Activated T-cell treated with anti-CD3 and anti-CD28 coated beads for 1 hour (primary cell): ENCODE measurements at places on chromosomes 5 and 9.

GRCh38 chr9:35738924-35739323 lies 6.5 kb downstream of the CREB3 start:
- DNase-seq, result no peak

- DNase-seq, result no peak
Observed at GRCh38 chr9:91572811-91573210, 149.2 kb upstream of the NFIL3 start.

- DNase-seq, result no peak
Observed at GRCh38 chr9:10928372-10928771, 315.6 kb upstream of the PTPRD start.

- DNase-seq, result no peak
Observed at GRCh38 chr5:6107675-6108539, 270.4 kb downstream of the MED10 start.

GRCh38 chr5:177594071-177594470 lies 2.1 kb downstream of the TMED9 start:
- no peak for DNase-seq

DNA sequence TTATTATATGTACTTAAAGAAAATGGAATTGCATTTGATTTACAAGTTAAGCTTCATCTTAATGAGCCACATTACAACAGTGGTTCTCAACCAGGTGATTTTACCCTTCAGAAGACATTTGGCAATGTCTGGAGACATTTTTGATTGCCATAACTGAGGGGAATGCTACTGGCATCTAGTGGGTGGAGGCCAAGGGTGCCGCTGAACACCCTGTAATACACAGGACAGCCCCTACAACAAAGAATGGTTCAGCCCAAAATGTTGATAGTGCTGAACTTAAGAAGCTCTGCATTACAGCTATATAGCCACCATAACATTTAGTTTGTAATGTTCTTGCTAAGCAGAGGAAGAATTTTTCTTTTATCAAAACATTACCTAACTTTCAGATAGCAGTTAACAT lies 103.1 kb downstream of the PAM start:
- DNase-seq, result no peak

- DNase-seq, result no peak
Observed at GRCh38 chr9:91958174-91958573, 8.1 kb upstream of the ROR2 start.

DNA sequence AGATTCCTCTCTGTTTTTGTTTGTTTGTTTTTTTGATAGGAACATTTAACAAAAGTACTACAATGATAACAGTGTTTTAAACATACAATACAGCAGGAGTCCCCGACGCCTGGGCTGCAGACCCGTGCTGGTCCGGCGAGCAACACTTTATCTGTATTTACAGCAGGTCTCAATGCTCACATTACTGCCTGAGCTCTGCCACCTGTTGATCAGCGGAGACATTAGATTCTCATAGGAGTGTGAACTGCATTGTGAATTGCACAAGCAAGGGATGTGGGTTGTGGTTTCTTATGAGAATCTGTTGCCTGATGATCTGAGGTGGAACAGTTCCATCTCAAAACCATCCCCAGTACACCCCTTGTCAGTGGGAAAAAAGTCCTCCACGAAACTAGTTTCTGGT lies 1068.5 kb upstream of the CDH10 start:
- DNase-seq, result no peak

- no peak for DNase-seq
Observed at GRCh38 chr5:89128906-89129625, 246.1 kb upstream of the MEF2C start.

GRCh38 chr5:57302643-57303042 lies 128.8 kb downstream of the GPBP1 start:
- DNase-seq, result no peak

DNA sequence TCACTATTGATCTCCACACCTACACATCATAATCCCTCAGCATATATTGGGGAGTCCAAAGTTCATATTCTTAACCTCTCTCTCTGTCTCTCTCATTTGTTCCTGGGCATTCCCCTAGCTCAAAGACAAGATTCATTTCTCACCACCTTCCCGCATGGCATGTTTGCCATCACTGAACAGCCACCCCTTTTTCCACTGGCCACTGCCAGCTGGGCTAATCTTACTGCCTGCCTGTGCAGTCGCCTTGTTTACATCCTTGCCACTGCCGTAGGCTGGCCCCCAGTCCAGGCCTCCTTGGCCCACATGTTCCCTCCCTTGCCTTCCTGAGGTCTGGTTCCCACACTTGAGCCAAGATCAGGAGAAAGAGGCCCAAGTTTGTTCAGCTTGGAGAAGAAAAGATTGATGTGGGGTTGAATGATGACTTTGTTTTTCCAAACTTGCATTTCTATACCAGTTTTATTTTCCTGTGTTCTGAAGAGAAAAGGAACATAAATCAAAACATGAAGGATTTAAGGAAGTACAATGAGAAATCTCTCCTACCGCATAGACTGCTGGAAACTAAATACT lies 80.2 kb downstream of the PLAC8L1 start:
- no peak for DNase-seq

DNA sequence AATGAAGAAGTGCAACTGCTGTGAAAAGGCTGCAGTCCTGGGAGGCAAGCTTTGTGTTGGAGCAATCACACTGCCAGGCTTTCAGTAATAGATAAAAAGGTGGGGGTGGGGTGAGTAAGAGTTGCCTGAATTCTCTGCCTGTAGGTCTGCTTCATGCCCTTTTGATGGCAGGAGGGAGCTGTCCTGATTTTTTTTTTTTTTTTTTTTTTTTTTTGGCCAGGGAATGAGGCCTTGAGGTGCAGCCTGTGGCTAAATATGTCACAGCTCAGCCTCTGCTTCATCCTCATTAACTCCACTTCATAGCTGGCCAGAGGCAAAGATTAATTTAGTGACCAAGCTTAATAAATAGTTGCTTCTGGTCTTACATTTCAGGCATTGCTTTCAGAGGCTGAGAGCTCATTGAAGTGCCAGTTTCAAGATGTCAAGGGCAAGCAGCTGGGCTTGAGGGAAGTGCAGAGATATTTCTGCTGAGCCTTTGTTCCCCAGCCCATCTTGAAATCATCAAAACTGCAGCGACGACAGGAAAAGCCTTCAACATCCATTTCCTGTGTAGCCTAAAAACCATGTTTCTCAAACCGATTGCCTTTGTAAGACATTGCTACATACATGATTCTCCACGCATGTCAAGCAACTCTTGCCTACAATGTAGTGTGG lies 134.7 kb downstream of the MACIR start:
- DNase-seq, result no peak

DNA sequence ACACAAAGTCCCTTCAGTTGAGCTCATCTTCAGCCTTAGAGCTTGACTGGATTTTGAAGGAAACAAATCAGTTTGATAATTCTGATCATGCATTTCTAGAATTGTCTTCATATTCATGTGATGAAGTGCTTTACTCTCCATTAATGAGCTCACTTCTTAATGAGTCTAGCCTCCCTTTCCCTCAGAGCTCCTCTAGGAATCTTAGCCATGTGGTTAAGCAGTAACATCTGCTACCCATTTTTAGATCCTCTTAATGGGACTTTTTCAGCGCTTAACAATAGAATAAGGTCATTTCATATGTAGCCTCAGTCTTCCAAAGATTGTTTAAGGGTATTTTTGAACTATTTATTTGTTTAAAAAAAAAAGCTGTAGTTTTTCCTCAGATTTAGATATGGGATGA lies 36.9 kb upstream of the LURAP1L start:
- no peak for DNase-seq

GRCh38 chr5:10724781-10725507 lies 36.1 kb downstream of the DAP start:
- no peak for DNase-seq

DNA sequence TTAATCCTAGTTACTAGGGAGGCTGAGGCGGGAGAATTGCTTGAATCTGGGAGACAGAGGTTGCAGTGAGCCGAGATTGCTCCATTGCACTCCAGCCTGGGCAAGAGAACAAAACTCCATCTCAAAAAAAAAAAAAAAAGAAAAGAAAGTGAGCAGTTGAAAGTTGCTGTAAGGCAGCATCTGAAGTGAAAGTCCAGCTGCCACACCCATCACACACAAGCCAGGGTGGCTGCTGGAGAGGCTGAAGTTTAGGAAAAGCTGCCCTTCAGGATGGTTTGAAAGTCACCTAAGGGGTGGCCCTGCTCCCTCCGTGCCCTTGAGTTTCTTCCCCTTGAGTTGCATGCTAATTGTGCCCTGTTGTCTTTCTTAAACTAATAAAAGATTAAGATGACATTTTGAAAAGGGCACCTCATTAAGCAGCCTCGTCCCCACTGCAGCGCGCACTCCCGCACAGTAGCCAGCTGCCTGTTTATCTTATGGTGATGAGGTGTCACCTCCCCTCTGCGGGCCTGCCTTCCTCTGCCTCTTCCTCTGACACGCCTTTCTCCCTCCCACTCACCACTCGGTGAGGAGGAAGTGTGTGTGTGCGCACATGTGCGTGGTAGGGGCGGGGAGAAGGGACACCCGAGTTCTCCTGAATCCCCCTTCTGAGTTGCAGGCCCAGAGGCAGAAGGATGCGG lies 104.2 kb upstream of the PANK3 start:
- DNase-seq, result peak; percentile 5

GRCh38 chr5:158895588-158895987 lies 204.1 kb downstream of the EBF1 start:
- no peak for DNase-seq

GRCh38 chr5:171648279-171649074 lies 137.1 kb upstream of the SMIM23 start:
- DNase-seq, result no peak

- no peak for DNase-seq
Observed at GRCh38 chr5:113660706-113661250, 147.3 kb downstream of the YTHDC2 start.

- no peak for DNase-seq
Observed at GRCh38 chr5:150261231-150261630, 28.3 kb downstream of the CAMK2A start.

GRCh38 chr9:89254058-89254772 lies 56.8 kb upstream of the CKS2 start:
- DNase-seq, result no peak

DNA sequence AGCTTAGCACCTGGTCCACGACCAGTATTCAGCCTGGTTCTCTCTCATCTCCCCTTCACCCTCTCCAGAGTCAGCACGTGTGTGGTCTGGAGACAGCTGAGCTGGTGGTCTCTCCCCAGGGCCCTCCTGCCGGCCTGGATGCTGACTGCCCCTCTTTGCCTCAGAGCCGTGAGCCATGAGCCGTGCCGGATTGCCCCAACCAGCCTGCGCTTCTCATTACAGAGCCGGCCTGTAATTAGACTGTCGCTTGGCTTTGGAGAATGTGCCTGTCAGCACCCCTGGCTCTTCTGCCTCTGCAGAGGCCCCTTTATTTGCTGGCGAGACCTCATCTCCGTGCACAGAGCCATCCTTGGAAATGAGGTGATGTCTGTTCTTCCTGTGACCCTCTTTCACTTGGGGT lies 118.7 kb upstream of the BOD1 start:
- DNase-seq, result no peak

GRCh38 chr5:125227333-125228095 lies 481.1 kb upstream of the ZNF608 start:
- DNase-seq, result no peak

DNA sequence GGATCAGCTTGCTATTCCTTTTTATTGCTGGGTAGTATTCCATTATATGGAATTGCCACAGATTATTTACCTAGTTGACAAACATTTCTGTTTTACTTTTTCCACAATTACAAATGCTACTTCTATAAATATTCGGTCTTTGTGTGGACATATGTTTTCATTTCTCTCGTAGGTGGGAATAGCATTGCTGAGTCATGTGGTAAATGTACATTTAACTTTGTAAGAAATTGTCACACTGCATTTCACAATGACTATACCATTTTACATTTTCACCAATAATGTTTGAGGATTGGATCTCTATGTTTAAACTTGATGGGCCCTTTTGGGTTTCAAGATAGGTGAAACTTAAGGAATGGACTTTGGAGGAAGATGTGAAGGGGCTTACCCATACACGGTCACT lies 19.7 kb downstream of the RAI14 start:
- DNase-seq, result no peak

GRCh38 chr5:62330302-62330701 lies 24.3 kb downstream of the KIF2A start:
- DNase-seq, result no peak

DNA sequence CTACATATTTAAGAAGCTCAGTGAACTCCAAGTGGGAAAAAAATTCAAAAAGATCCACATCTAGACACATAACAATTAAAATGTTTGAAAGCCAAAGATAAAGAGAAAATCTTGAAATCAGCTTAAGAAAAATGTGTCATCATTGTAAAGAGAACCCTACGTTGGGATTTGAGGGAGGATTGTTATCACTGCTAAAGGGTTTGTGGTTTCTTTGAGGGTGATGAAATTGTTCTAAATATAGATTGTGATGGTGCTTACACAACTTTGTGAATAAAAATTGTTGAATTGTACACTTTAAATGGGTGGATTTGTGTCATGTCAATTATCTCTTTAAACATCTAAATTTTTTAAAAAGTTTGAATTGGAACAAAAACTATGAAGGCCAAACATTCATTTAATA lies 92.2 kb upstream of the ADAMTS19 start:
- DNase-seq, result no peak

GRCh38 chr5:128857076-128857677 lies 108.1 kb upstream of the SLC27A6 start:
- DNase-seq, result no peak

DNA sequence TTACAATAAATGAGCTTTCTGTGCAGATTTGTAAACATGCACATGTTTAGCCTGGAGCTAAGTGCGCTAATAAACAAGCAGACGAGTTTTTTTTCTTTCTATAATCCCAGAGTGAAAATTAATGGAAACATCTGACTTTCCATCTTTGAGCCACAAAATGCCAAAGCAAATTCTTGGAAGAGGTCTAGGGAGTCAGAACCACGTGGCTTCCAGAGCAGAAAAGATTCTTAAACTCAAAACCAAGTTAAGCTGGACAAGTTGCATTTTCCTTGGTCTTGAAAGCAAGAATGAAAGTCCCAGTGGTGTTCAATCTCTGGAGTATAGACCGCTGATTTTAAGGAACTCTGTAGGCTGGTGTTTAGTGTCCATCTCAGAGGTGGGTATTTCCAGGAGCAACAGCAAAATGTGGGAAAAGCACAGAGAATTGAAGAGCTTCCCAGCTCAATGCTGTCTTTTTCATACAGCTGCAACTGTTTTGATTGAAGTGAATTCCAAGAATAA lies 71.4 kb downstream of the MYO10 start:
- DNase-seq, result no peak

GRCh38 chr5:67014957-67015400 lies 181.6 kb downstream of the CD180 start:
- DNase-seq, result no peak

- no peak for DNase-seq
Observed at GRCh38 chr5:79628811-79629210, 16.6 kb downstream of the TENT2 start.

DNA sequence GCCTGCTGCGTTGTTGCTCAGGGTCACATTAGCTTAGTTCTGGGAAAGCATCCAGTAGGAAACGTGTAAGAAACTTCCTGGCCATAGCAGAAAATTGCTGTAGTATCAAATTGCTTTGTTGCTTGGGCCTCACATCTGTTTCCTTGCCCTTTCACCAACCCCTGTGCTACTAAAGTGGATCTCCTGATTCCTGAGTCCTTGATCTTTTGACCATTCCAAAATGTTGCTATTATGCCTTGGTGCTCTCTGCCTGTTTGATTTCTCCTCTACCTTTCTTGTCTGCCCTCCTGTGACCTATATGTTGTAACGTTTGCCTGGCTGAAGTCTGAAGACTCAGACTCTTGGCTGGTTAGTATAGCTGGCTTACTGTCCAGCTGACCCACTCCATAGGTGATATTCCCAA lies 350.5 kb downstream of the ADGRV1 start:
- DNase-seq, result no peak
